Esophagus muscularis mucosa (tissue), 4 donors: ENCODE measurements at places on chromosomes 7 and 10. TPM values are rescaled to one million over a fixed set of nuclear protein-coding genes. Genes with fewer than 3 reads are reported as not detected.

The ADRA2A gene
- 3.6 TPM for total RNA-seq

- DNase-seq: no peak
These were observed 3.8 kb upstream of the PALD1 start for GRCh38 chr10:70474780-70475179.

DNA sequence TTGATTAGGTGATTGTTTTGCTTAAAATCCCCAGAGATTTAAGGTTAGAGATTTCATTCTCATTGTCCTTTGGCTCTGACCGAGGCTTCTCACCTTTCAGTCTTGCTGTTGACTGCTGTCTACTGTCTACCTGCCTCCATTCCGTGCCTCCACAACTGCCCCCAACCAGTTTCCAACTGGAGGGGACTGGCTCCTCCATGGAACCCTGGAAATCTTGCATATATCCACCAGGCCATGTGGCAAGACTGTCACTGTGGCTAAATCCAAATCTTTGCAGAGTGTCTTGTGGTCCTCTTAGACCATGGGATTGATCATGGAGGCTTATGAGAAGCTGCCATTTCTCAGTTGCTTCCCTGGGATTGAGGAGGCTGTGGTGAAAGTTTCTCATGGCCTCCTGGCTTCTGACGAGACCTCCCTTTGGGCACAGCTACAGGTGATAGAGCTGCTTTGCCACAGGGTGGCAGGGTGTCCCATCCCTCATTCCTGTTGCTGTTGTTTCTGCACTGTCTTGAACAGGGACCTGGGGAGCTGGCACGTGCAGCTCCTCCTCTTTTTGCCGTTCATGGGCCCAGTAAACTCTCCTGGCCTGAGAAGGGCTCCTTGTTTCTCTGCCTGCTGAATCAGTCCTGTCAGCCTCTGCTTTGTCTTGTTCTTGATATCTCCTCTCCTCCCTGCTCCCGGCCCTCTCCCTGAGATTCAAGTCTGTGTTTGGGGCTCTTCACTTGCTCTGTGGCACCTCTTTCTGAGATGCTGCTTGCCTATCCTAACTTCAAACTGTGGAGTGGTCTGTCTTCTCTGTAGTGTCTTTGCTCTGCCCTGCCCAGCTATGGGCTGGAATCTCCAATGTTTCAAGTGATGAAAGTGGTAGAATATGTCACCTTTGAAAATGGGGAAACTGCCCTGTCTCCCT lies 63.6 kb upstream of the IGFBP3 start:
- peak; percentile 66 for DNase-seq

GRCh38 chr7:133484086-133484485 lies 231.2 kb downstream of the EXOC4 start:
- no peak for DNase-seq

DNA sequence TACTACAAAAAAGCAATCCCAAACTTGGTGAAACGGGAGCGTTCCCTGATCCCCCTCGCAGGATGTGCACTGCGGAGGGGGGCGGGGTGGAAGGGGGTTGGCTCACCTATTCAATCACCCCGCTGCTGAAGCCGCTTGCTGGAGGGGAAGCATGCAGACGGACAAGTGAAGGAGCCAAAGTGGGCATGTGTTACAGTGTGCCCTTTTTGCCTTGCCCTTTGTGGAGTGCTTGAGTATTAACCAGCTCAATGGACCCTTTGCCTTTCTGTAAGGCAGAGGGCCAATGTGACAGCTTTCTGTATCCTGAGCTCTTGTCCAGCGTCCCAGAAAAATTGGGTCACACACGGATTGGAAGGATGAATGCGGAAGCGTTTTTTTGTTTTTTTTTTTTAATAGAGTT lies 348.9 kb upstream of the NPSR1 start:
- peak; percentile 68 for DNase-seq
